Prostate gland (tissue), 2 donors: ENCODE measurements at places on chromosomes 7 and 10. TPM values are rescaled to one million over a fixed set of nuclear protein-coding genes. Genes with fewer than 3 reads are reported as not detected.

The PRSS1 gene
- not detected for total RNA-seq

The VPS37D gene
- 19.5 TPM for total RNA-seq

- H3K27ac ChIP-seq, result no peak overlapping the region
- no peak for DNase-seq
- H3K27me3 ChIP-seq, result no peaks in the 10 kb centered on the region
- no peaks in the 10 kb centered on the region for H3K36me3 ChIP-seq
- no peak overlapping the region for H3K4me3 ChIP-seq
These were observed 32.8 kb upstream of the CPN1 start for GRCh38 chr10:100114460-100114859.

- DNase-seq, result no peak
- H3K36me3 ChIP-seq, result no peaks in the 10 kb centered on the region
- H3K27ac ChIP-seq, result no peak overlapping the region
- H3K27me3 ChIP-seq, result no peaks in the 10 kb centered on the region
These were observed 11.6 kb upstream of the FRAT1 start for GRCh38 chr10:97307441-97307840.

- H3K27me3 ChIP-seq, result no peaks in the 10 kb centered on the region
- H3K27ac ChIP-seq, result no peak overlapping the region
- DNase-seq, result no peak
- H3K4me3 ChIP-seq, result no peak overlapping the region
- H3K36me3 ChIP-seq, result no peaks in the 10 kb centered on the region
- no peaks in the 10 kb centered on the region for H3K4me1 ChIP-seq
These were observed 405.0 kb downstream of the ADRA2A start for GRCh38 chr10:111481866-111482265.

DNA sequence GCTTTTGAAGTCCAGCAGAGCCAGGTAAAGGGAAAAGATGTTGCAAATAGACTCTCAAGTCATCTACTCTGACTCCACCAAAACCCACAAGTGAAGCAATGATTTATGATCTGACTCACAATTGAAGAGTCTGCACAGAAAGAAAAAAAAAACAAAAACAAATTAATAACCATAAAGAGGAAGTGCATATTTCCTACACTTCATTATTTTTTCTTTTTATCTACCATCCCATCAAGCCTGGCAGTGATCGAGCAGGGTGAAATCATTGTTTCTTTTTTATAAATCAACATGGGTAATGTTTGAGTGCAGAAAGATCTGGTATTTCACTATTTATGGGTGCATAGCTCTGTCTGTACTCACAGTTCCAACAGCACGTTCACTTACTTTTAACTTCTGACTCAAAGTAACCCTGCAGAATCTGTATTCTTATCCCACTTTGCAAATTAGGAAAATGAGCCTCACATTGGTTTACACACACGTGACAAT, 829.0 kb downstream of the TNS3 start:
- H3K4me3 ChIP-seq, result no peak overlapping the region
- no peaks in the 10 kb centered on the region for H3K4me1 ChIP-seq
- no peak for DNase-seq
- H3K27ac ChIP-seq, result no peak overlapping the region

DNA sequence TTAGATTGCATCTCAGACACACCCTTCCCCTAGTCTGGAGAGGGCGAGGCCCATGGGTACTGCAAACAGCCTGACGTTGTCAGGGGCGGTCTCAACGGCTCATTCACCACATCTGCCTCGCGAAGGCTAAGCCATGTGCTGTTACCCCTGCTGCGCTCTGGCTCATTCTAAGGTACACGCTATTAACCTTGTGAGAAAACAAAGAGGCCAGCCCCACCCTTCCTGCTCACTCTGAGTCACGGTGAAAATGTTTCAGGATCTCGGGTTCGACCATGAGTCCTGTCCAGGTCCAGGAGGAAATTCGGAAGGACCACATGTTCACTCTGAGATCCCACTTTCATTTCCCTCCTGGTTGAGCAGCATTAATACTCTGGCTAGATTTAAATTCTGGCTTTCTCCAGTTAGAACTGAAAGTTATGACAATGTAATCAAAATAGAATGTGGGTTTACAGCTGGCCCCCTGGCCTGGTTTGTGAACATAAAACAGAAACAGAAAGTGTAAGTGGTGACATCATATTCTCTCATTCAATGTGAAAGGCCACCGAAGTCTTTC, 55.2 kb downstream of the EGFR start:
- no peaks in the 10 kb centered on the region for H3K36me3 ChIP-seq
- H3K4me3 ChIP-seq, result no peak overlapping the region
- peak overlapping the region; percentile 23 for H3K27ac ChIP-seq
- DNase-seq, result peak; percentile 32
- peaks cover 8% of the 10 kb centered on the region for H3K4me1 ChIP-seq
- H3K27me3 ChIP-seq, result no peaks in the 10 kb centered on the region

The SFTPD gene
- 2.1 TPM for total RNA-seq
